ENCODE measurements at places on chromosomes 12 and 14.
A peak's percentile ranks its signal among the peaks of the same experiment; 100 is the strongest.

DNA sequence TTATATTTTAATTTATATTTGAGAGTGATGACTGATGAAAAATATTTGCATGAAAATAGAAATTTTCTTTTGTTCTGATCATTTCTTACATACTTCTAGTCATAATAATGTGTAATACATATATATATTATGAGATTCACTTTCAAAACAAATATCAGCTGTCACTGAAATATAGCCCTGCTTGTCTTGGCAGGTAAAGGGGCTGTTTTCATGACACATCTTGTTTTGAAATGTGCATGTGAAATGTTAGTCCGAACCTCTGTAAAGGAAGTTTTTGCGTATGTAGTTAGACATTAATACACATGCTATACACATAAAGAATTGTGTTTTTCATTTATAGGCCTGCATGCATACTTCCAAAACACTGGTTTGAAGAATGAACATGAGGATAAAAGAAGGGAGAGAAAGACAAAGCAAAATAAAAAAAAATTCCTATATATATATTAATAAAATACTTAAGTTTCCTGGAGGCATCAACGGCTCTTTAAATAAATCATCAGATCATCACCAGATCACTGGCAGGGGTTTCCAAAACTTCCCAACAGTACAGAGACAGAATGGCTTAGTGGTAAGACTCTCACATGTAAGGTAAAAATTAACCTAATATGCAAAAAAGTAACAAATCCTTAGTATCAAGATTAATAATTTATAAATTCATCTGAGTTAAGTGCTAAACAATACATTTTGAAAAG is 60.1 kb downstream of the SEL1L start:
- DNase-seq, result no peak

DNA sequence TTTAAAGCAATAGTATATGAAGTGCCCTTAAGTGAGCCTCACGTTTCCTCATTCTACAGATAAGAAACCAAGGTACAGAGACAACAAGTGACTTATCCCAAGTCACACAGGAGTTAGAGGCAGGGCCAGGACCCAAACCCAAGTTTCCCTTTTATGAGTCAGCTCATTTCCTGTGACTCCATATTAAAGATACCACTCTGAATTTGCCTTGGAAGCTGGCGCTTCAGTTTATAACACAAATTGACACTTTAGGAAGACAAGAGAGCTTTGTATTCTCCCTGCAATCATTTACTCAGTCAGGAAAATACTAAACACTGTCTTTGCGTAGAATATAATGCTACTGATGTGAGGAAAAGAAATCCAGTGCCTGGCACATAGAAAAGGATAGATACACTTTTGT is 43.2 kb downstream of the MYBPC1 start:
- no peak for DNase-seq

- DNase-seq, result no peak
These were observed 4.2 kb downstream of the CSRP2 start for GRCh38 chr12:76874491-76875190.

GRCh38 chr12:54891717-54892478 is 37.6 kb downstream of the MUCL1 start:
- no peak for DNase-seq

GRCh38 chr14:33553706-33554278 is 397.1 kb downstream of the EGLN3 start:
- DNase-seq, result no peak

- DNase-seq, result no peak
These were observed 131.8 kb upstream of the AEBP2 start for GRCh38 chr12:19307451-19307850.

- no peak for DNase-seq
These were observed 54.5 kb upstream of the MMP17 start for GRCh38 chr12:131773582-131774221.

DNA sequence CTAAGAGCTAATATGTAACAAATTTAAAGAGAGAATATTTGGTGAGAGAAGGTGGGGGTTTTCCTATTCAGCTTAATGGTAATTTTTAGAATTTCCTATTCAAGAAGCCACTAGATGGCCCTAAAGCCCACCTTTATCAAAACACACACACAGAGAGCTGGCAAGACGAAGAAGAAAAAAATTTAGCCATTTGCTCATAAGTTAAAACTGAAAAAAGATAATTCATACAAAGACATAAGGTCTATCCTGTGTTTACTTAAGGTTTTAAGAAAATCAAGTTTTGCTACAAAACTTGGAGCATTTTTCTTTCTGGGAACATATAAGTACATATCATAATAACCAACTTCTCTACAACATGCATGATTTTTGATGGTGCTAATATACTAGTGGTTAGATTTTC is 46.8 kb upstream of the PCED1B start:
- no peak for DNase-seq

- DNase-seq, result no peak
These were observed 12.0 kb downstream of the PDE6H start for GRCh38 chr12:14984766-14985285.

- no peak for DNase-seq
These were observed at the start of gene SOX5 for GRCh38 chr12:23949348-23950209. TSS of gene SOX5 (minus strand) at chr12:23949670. CDS start at chr12:23949601, 69 bp downstream.

DNA sequence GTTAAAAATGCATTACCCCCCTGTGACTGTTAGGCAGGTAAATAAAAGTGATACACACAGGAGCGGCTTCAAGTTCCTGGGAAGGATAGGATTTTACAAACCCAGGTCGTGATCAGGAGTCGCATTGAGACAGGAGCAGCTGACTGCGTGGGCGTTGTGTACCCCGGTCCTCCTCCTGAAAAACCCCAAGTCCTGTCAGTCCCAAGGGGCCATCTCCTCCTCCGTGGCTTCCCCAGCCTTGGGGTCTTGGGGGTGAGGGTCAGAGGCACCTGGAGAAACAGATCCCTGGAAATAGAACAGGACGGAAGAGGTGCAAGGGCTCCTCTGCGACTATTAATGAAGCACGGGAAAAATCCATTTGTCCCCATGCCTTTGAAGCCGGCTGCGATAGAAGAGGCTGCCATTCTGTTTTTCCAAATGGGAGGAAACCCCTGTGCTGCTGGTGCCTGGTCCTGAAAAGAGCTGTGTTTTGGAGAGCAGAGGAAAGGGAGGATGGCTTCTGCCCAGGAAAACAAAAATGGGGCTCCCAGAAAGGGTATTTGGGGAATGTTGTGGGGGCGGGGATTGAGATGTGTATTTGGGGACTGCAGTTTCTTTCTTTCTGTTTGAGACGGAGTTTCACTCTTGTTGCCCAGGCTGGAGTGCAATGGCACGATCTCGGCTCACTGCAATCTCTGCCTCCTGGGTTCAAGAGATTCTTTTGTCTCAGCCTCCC is 143.1 kb downstream of the ZNF664 start:
- DNase-seq, result no peak

DNA sequence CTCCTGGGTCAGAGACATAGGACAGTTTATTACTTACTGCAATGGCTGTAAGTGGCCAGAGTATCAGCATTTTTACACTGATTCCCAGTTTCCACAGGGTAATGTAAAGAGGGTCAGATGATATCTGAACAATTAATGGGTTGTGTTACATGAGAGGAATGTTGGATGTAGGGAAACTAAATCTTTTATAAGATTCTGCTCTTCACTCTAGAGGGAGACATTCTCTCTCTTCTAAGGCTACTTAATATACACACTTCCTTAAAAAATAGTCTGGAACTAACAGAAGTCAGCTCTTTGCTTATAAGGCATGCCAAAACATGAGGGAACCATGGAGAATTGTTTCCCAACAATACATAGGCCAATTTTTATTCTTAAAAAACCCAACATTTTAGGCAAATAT is 389.8 kb downstream of the ETNK1 start:
- no peak for DNase-seq

- no peak for DNase-seq
These were observed 7.2 kb downstream of the RPAP3 start for GRCh38 chr12:47698631-47699030.

DNA sequence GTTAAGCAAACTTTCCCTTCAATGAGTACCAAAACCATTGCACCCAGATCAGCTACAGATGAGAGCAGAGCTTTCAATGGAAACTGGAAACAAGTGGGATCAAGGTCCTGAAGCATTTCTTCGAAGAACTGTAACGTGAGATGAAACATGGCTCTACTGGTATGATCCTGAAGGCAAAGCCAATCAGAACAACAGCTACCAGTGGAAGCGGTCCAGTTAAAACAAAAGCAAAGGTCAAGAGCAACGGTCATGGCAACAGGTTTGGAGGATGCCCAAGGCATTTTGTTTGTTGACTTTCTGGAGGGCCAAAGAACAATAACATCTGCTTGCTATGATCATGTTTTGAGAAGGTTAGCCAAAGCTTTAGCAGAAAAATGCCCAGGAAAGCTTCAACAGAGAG is 137.9 kb upstream of the CPSF6 start:
- no peak for DNase-seq

DNA sequence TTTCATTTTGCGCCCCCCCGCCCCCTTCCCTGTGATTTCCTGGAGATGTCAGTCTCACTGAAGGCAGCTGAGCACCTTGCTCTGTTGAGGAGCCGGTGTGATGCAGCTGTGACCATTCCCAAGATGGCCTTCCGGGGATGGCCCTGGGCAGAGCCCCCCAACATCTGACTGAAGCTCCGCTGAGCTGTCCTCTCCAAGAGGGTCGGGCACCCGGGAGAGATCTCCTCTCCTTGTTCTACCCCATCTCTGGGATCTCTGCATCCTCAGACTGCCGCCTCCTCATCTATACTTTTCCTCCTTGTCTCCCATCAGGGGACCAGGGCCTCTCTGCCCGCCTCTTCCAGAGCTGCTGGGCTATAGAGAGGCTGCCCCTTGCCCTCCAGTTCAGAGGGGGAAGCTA is 965 bp upstream of the SMOC1 start:
- no peak for DNase-seq

DNA sequence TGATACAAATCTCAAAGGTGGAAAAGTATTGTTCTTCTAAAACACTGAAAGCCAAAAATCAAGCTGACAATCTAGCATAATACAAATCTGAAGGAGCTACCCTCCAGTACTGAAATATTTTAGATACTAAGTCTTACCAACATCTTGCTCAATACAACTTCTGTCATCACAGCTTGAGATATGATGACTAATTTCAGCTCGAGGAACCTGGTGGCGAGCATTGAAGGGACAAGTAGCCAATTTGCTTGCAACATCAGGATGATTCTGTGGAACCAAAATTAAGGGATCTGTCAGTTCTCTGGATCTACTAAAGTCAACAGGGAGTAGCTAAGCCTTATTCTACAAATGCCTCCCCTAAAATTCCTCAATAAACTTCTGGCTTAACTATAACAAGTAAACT is 10.4 kb downstream of the GTSF1 start:
- no peak for DNase-seq

GRCh38 chr12:49776413-49776812 is 35.1 kb downstream of the TMBIM6 start:
- peak; percentile 40 for DNase-seq

GRCh38 chr14:53354336-53354735 is 201.2 kb upstream of the DDHD1 start:
- no peak for DNase-seq

GRCh38 chr12:102879144-102879763 is 37.8 kb downstream of the PAH start:
- DNase-seq, result peak; percentile 2

GRCh38 chr12:85657836-85658630 is 178.2 kb downstream of the RASSF9 start:
- no peak for DNase-seq

DNA sequence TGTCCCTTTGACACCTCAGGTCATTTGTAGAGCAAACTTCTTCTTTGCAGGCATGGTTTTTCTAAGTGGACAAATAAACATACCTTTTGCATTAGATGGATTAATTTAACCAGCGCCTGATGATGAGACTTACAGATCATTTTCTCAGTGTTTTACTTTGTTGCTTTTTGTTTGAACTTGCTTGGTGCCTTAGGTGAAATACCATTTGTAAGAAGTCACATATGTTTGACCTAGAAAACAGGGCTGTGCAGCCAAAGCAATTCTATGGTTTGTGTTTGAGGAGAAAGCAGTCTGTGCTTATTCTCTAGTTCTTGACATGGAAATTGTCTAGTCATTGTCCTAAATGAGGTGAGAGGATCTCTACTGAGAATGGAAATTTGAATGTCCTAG is 111.1 kb downstream of the DIP2B start:
- DNase-seq, result no peak

GRCh38 chr12:4813741-4814140 is 93.5 kb downstream of the GALNT8 start:
- no peak for DNase-seq

- DNase-seq, result no peak
These were observed 35.2 kb downstream of the ASCL1 start for GRCh38 chr12:102992720-102993119.

DNA sequence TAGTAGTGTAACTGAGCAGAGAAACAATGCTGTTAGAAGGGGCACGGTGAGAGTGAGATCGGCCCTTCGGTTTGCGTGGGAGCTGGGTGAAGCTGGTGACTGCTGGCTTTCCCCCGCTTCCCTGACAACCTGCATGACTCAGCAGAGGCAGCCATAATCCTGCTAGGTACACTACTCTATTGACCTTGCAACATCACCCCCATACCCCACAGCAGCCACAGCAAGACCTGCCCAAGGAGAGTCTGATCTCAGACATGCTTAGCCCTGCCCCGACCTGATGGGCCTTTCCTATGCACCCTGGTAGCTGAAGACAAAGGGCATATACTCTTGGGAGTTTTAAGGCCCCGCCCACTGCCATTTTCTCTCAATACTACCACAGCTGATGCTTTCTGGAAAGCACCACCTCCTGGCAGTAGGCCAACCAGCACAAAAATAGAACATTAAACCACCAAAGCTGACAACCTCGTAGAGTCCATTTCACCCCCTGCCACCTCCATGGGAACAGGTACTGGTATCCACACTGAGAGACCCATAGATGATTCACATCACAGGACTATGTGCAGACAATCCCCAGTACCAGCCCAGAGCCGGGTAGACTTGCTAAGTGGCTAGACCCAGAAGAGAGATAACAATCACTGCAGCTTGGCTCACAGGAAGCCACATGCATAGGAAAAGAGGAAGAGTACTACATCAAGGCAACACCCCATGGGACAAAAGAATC is 75.9 kb upstream of the RGS6 start:
- DNase-seq, result no peak

DNA sequence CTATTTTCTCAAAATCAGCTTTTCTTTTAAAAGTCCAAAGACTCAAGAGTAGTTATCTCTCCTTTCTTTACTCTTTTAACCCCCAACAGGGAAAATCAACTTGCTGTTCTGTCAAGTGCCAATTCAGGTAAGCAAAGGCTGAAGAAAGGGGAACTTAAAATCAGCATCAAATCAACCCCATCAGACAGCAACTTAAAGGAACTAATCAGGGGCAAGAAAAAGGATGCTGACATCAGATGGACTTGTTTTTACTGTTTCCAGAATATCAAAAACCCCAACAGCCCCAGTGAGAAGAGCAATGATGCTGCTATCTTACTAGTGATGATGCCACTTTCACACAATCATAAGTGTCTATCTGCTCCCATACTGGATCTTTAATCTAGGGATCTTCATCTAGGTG is 3.4 kb downstream of the BAZ2A start:
- no peak for DNase-seq

All from stimulated activated CD4-positive, alpha-beta T cell treated with anti-CD3 and anti-CD28 coated beads, Interleukin-15, amount 100 ng/mL, for 48 hours (primary cell).